Common myeloid progenitor, CD34-positive (primary cell): ENCODE measurements at places on chromosomes 6 and 20.

DNA sequence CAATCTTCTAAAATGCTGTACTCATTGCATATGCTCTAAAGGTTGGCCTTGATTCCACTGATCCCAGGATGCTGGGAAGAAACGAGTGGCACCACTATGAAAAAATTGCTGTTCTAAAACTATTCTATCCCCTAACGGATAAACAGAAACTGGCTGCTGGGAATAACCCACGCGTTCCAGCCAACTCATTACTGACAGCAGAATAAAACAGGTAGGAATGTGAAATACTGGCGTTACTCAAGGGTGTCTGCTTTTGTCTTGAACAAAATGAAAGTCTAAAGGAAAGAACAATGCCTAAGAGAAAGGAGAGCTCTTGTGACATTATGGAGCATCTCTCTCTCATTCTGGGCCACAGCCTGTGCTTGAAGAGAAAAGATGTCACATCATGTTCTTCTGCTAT, 26.1 kb downstream of the GPR63 start:
- DNase-seq, result no peak

- peak; percentile 72 for DNase-seq
Measured at GRCh38 chr6:12608016-12608860, 108.3 kb upstream of the PHACTR1 start.

- peak; percentile 43 for DNase-seq
Measured at GRCh38 chr6:35213824-35214756, at the start of gene SCUBE3. Gene SCUBE3, plus strand, starts transcription at chr6:35213956. Its CDS starts 463 bp downstream, at chr6:35214419.

GRCh38 chr20:60054716-60055634, 96.8 kb downstream of the CDH26 start:
- peak; percentile 42 for DNase-seq

DNA sequence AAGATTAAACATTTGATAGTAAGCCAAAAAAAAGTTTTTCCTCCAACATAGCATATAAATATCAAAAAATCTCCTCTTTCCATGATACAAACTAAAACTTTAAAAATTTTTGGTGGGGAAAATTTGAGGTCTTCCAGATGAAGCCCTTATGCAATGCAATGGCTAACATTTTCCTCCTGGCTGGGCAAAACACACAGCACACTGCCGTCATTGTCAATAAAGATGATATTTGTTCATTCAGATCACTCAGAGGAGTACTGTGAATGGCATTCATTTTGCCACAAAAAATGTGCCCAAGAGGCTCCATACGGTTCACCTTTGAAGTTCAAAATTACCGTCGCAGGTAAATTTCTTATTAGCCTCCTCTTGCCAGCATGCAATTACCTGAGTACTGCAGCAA, 33.9 kb upstream of the FBXO9 start:
- no peak for DNase-seq

DNA sequence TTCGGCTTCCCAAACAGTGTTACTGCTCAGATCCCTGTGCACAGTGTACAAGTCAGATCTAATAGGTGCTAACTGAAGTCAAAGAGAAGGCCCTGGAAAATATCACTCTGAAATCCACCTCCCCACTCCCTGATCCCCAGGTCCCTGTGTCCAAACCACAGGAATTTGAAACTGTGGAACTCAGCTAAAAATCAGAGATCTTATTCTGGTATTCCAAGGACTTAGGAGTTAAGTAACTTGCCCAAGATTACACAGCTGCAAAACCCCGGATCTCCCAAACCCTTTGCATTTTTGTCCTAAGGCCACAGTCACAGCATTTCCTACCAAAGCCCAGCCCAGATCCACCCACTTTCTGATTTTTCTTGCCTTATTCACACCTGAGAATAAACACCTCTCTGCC, 32.3 kb upstream of the SLC23A2 start:
- DNase-seq, result no peak

DNA sequence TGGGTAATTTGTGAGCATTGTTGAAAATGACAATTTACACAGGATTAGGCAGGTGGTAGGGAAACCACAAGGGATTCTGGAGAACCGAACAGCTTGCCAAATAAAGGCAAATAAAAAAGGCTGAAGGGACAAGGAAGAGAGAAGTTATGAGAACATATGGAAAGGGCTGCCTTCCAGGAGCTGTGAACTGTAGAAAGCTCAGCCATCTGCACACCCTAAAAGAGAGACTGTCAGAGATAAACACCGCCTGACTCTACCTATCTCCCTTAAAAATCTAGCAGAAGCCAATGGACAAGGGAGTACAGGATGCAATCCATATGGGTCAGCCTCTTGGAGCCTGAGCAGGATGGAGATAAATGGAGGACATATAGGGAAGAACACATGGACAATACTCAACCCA, 12.7 kb upstream of the SLC17A1 start:
- DNase-seq, result no peak

- no peak for DNase-seq
Measured at GRCh38 chr6:112936504-112936903, 589.4 kb downstream of the RFPL4B start.

DNA sequence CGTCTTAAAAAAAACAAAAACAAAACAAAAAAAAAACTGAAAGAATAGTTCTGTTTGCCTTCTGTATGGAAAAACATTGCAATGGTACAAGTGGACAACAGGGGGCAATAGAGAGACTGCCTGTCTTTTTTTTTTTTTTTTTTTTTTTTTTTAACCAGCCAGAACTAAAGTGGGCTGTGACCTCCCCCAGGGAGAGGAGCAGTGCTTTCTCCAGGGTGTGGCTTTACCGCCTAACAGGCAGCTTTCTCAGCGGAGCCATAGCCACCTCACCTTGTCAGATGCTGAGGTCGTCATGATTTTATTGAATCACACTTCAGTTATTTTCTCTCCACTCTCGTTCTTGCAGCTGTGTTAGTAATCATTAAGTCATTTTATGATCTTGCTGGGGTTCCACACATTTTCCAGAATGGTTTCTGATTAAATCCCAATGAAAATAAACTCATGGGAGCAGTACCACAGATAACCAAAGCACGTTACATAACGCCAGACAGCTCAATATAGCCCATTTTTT, 78.4 kb downstream of the GMPR start:
- peak; percentile 57 for DNase-seq

DNA sequence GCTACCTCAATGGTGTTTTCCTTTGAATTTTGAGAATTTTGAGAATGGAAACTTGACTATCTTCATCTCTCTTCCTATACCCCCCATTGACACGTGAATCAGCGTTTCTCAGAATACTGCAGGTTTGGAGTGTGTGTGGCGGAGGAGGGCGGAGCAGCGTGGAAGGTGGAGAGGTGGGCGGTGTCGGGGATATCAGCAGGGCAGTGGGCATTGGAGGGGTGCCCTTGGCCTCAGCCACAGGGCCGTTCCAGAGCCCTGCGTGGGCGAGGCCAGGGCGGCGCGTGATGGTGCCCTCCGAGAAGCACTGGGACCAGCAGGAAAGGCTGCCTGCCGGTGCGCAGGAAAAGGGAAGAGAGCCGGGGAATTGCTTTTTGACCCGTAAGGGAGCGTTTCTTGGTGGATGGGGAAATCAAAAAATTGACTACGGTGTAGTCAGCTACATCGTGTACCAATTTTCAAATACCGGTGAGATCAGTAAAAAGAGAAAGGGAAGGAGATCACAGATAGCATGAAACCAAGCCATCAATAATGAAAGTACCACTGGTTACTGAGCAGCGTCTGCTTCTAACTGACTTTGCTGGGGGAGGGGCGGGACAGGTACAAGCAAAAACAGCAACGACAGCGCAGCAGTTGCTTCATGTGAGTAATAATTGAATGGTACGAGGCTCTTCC, 82.7 kb upstream of the DUSP22 start:
- DNase-seq, result no peak

- DNase-seq, result no peak
Measured at GRCh38 chr20:7274870-7275269, 507.4 kb downstream of the BMP2 start.

DNA sequence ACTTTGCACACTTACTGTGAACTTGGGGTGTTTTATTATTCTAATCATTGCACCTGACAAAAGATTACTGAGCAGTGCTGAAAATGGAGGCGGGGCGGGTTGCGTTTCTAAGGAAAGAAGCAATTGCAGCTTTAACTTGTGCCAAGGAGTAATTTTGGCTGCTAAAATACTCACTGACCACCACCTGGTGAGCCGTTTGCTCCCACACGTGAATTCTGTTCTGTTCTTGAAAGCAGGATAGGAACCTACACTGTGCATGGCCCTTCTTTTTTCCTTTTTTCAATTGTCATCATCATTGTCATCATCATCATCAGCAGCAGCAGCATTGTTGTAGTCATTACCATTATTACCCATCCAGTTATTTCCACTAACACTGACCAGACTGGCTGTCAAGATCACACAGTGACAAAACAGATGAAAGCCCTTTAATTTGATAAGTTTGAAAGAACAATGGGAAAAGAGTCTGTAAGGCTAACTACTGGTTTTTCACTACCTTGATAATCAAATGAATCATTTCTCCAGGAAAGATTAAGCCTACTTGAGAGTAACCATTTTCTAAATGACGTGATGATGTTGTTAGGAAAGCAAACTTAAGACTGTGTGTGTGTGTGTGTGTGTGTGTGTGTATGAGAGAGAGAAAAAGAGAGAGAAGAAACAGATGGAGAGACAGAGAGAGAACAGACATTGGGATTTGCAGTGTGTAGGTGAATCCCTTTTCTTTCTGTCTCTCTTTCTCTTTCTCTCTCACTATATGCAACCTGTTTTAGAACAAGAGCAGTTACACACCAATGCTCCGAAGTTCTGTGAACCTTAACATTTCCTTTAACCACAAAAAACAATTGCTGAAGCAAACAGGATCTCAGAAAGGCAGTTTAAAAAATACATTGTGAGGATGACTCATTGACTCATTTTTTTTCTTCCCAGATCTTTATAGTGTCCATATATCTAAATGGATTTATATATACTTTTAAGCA, 3.8 kb downstream of the RIPOR2 start:
- no peak for DNase-seq

GRCh38 chr6:136468711-136469110, 81.5 kb downstream of the MAP7 start:
- no peak for DNase-seq

GRCh38 chr6:93407186-93407585, 12.2 kb downstream of the EPHA7 start:
- DNase-seq, result no peak

DNA sequence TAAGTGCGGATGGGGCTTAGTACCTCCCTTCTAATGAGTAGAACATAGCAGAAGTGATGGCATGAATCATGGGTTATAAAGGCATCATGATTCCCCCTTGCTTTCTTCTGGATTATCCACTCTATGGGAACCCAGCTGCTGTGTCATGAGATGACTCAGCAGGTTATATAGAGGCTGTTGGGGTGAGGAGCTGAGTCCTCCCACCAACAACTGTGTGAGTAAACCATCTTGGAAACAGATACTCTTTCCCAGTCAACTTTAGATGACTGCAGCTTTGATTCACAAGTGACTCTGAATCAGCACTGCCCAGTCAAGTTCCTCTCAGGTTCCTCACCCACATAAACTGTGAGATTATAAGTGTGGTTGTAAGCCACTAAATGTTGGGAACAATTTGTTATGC, 46.3 kb downstream of the FAM83B start:
- no peak for DNase-seq

GRCh38 chr6:154901876-154902552, 93.1 kb upstream of the TIAM2 start:
- peak; percentile 6 for DNase-seq

GRCh38 chr6:41571021-41571780, 25.0 kb downstream of the FOXP4 start:
- no peak for DNase-seq

DNA sequence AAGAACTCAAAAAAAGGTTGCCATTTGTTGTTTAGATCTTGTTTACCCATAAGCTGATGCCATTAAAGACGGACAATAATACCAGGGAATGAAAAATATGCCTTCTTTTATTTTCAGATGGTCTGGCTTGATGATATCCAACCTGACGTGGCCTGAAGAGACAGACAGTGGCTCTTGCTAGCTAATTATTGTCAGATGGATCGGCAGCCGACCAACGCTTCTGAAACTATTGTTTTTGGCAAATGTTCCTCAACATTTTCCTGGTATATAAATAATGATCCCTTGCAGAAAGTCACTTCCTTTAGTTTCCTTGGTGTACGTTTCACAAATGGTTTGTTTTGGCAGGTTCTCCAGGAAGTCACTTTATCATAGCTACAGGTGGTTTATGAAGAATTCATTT, 290.9 kb upstream of the TSHZ2 start:
- DNase-seq, result no peak

- DNase-seq, result no peak
Measured at GRCh38 chr6:56766806-56767178, 124.1 kb upstream of the DST start.
